Daoy (cell line): ENCODE measurements at places on chromosomes 3 and 15. TPM values are rescaled to one million over a fixed set of nuclear protein-coding genes. Genes with fewer than 3 reads are reported as not detected.

GRCh38 chr3:161523916-161524315, 27.3 kb downstream of the OTOL1 start:
- DNase-seq: no peak

- no peak for DNase-seq
These were observed 54.8 kb upstream of the ACTC1 start for GRCh38 chr15:34850121-34850520.

The CLASP2 gene
- total RNA-seq: 18.6 and 71.6 TPM in 2 replicates

The THBS1 gene
- 567 and 839 TPM in 2 replicates for total RNA-seq

DNA sequence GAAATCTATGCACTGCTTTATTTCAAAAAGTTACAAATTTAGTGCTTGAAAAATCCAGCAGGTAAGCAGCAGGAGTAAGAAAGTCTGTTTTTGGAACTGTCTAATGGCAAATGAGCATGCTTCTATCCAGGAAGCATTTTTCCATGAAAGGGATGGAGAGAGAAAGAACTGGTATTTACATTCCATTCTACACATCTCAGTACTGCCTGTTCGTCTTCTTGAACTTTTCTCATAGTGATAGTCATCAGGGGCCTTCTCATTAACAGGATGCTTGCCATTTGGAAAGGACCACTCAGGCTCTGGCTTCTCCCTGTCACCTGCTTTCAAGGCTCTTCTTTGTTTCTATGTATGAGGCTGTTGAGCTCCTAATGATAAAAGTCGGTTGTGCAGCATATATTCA, 267.3 kb upstream of the IL12A start:
- DNase-seq: no peak

DNA sequence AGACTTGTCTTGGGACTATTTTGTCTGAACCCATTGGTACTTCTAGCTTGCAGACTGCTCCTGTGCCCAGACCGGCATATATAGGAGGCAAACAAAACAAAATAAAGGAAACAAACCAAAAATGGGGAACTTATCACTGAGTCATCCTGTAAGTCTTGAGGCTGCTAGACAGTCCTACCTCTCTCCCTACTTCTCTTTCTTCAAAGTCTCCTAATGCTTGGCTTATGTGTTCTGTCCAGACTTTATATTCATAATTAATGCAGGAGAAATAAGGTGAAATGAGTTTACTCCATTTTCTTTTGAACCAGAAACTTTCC, 266.2 kb downstream of the ZNF385D start:
- DNase-seq: no peak

- DNase-seq: no peak
These were observed 152.0 kb downstream of the WNT7A start for GRCh38 chr3:13727890-13728289.

The FRG2C gene
- total RNA-seq: 0.06 TPM in 1 of 2 replicates, not detected in the other

The SERINC4 gene
- 0.11 TPM in 1 of 2 replicates, not detected in the other for total RNA-seq

GRCh38 chr15:67080900-67081431, 15.6 kb downstream of the SMAD3 start:
- peak; percentile 86 for DNase-seq

The ZNF80 gene
- total RNA-seq: not detected in 2 replicates

The PLAAT1 gene
- total RNA-seq: 8.6 and 9.4 TPM in 2 replicates

DNA sequence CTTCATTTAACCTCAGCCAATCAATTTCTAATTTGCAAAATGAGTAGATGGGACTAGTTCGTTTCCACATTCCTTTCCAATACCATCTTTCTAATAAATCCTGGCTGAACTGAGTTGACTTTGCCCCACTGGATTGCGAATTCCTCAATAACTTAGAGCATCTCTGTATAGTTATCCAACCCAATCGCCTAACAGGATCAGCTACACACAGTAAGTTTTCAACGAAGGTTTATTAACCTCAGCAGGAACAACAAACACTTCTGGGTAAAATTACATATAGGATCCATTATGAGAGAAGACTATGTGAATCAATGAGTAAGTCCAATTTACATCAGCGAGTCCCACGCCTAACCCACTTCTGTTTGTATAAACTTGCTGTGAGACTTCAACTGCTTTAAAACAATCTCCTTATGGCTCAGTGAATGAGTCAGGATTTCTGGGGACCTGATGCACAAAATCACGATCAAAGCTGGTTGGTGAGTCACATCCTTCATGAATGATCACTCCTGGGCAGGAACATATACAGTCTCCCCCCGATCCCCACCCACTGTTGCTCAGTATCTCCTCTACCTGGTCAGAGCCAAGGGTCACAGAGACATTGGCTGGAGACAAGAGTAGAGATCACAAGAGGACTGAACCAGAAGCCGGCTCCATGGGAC, 142.8 kb downstream of the EDEM1 start:
- peak; percentile 61 for DNase-seq

- no peak for DNase-seq
These were observed 8.2 kb downstream of the C3orf22 start for GRCh38 chr3:126550488-126551051.

- no peak for DNase-seq
These were observed 28.6 kb downstream of the ITGA11 start for GRCh38 chr15:68403161-68403941.

GRCh38 chr3:130423064-130423463, 77.6 kb downstream of the COL6A5 start:
- no peak for DNase-seq

DNA sequence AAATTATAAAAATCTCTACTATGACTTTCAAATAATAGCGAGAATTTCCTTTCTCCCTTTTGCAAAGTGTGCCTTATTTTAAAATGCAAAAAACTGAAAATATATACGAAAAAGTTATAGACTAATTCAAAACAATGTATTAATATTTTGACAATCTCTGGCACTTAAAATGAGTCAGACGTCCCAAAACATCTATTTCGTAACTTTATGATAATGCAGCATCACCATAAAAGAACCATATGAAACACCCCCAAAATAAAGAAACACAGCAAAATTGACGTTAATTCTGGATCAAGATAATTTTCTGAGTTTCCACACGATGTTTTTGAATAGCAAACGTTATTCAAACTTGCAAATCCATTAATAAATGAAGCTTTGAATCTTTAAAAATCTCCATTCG, 1.0 kb downstream of the COPS2 start:
- DNase-seq: no peak

- no peak for DNase-seq
These were observed 40.1 kb upstream of the NR2C2 start for GRCh38 chr3:14907043-14907966.

DNA sequence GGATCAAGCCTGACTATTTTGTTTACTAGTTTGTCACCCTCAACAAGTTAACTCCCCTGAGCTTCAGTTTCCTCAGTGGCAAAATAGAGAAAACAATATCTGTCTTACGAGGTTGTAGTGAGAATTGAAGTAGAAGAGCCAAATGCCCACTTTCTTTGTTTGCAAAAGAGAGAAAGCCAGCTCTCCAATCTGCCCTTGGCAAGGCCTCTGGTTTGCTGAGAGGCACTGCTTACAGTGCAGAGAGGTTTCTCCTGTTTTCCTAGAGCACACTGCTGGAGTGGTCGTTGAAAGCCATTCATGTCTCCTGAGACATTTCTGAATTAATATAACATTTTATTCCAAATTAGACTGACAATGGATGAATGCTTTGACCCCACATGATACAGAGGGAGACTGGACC, 260.5 kb upstream of the IGF1R start:
- DNase-seq: no peak
